Stimulated activated CD8-positive, alpha-beta memory T cell treated with anti-CD3 and anti-CD28 coated beads, Interleukin-7, amount 100 ng/mL, for 4 hours (primary cell): ENCODE measurements at places on chromosomes 7 and 10.

DNA sequence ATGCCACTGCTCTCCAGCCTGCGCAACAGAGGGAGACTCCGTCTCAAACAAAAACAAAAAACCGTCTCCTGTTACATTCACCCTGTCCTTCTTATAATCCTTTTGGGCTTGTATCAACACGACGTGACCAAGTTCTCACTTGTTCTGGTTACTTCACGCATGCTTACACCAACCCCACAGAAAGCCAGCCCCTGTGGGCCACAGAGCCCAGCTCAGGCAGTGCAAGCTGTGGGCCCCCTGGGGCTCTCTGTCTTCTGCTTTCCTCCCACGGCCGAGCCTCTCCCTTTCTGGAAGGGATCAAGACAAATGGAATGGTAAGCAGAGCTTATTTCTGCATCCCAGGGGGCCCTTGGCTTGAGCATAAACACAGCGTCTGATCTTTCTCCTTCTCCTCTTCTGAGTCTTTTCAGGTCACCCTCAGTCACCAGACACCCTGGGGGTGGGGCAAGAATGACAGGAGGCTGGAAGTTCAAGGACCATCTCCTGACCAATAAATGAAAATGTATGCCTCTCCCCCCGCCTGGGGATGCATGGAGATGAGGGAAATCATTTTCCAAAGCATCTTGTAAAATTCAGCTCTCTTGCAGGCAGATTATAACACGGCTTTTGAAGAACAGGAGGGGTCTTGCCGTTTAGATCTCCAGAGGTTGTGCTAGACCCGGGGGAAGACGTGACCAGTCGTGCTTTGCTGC lies 19.0 kb upstream of the TRIM56 start:
- no peak for DNase-seq

- no peak for DNase-seq
Measured at GRCh38 chr10:19302117-19302516, 253.5 kb downstream of the MALRD1 start.

DNA sequence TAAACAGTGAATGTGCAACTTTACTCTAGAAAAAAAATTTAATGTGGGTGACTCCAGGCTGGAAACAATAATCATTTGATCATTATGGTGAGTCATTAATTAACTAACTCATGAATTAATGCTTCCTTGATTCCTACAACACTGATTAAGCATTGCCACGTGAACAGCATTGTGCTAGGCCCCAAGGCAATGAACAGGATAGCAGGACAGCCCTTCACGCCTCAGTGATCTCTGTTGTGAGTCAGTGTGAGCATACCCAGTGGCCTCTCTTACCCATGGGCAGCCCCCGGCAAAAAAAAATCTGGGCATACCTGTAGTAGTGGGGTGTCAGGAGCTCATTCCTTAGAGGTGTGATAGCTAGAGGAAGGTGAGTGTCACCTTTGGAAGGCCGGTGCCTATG lies 76.0 kb downstream of the DENND2A start:
- no peak for DNase-seq

DNA sequence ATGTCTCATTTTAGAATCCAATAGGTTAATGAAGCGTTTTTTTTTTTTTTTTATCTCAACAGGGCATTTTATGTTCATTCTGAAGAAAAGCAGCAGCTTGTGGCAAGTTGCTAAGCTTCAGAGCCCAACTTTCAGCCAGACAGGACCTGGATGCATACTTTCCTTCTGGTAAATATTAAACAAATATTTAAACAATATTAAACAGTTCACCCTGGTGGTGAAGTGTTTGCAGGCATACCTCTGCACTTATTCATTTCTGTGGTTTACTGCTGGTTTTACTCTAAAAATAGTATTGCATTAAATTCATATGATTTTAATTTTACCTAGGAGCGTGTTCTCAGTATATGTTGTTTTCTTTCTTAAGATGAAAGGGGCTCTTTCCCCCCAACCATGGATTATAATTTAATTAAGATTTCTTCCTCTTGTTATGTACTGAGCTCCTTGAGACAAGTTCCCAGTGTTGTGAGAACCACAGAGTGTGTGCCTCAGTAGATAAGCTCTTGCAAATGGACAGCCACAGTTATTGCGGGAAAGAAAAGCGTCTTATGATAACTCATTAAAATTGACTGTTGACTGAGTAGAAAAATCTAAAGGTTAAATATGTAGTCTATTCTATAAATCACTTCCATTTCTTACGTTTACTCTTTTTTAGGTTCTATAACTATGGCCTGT lies 155.8 kb downstream of the MALRD1 start:
- no peak for DNase-seq

DNA sequence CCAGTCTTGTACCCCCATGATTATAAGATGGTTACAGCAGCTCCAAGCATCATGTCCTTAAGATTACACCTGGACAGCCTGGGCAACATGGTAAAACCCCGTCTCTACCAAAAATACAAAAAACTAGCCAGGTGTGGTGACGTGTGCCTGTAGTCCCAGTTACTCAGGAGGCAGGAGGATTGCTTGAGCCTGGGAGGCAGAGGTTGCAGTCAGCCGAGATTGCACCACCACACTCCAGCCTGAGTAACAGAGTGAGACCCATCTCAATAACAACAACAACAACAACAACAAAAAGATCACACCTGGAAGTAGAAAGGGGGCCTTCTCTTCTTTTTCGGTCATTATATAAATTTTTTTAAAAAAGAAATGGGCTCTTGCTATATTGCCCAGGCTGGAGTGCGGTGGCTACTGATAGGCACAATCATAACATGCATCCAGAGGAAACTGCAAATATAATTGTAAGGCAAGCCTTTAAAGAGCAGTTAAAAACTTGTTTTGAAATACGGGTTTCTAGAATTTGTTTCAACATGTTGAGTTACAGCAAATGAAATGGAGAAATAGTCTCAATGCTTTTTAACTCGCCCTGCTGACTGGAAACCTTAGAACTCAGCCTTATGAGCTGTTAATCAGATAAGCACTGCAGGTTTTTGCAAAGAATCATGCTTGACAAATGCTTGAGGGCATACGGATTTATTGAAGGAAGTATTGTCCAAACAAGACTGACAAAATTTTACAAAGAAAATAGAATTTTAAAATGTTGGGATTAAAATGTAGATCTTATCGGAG lies 4.7 kb upstream of the ENTPD7 start:
- no peak for DNase-seq

DNA sequence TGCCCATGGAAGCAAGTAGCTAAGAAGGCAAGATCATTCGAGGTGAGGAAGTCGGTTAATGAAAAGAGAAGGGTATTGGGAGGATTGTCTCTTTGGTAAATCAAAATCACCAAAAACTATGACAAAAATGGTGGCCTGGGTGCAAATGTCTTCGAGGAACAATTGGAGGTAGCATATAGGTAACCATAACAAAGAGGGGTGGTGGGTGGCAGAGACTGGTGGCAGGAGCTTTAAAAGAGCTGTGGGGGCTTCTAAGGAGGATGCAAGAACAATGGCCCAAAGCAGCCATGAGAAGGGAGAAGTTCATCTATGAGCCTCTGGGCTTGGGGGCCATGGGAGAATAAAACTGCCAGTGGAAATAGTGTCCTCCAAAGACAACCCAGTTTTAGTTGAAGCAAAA lies 172.2 kb upstream of the PDE1C start:
- DNase-seq = no peak

DNA sequence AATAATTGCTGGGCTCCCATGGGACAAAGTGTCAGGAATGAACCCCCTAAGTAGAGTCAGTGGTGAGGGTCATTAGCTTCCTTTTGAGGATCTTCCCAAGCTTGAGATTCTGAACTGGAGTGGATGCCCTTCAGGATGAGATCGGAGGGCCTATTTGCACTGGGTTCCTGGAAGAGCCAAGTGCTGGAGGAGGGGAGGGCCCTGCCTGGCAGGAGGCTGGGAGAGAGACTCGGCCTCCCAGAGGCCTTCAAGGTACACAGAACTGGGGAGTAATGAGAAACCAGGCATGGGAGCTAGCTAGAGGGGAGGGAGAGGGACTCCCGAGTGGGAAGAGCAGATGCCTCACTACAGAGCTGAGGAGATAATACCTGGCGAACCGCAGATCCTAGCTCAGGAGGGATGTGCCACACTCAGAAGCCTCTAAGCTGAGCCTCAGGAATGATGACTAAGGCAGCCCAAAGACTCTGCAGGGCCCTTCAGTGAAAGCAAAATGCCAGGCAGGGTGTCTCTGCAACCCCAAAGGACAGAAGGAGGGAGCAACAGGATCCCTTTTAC lies 9.4 kb downstream of the PDAP1 start:
- no peak for DNase-seq

GRCh38 chr10:104622598-104623209 lies 18.4 kb upstream of the SORCS3 start:
- DNase-seq = no peak

DNA sequence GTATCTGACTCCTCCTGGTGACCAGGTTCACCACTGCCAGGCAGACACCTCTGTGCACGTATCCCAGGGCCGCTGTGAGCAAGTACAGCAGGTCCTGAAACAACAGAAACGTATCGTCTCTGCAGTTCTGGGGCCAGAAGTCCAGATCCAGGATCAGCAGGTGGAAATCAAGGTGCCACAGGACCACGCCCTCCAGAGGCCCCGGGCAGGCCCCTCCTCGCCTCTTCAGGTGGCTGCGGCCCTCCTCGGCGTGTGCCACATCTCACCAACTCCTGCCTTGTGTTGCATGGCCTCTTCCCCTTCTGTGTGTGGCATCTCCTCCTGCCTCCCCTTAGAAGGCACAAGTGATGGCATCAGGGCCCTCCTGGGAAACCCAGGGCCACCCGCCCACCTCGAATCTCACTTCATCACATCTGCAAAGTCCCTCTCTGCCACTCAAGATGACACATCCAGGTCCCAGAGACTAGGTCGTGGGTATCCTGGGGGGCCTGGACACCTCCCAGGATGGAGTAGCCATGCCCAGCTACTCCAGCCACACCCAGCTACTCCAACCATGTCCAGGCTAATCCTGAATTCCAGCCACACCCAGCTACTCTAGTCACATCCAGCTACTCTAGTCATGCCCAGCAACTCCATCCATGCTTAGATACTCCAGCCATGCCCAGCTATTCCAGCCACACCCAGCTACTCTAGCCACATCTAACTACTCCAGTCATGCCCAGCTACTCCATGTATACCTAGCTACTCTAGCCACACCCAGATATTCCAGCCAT lies 52.6 kb upstream of the DNAAF5 start:
- no peak for DNase-seq

DNA sequence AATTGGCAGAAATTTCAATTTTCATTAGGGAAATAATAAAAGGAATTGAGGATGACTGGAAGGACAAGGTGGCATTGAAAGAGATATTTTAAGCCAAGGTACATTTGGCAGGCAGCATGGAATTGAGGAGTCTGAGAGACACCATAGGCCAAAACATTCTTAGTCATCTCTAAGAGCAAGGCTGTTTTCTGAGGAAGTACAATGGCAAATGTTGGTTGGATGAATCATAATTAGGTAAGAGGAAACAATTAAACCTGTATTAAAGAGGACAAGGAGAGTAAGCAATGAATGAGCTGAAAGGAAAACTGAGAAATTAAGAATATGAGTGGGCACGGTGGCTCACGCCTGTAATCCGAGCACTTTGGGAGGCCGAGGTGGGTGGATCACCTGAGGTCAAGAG lies 86.3 kb downstream of the MRPL32 start:
- DNase-seq = no peak

DNA sequence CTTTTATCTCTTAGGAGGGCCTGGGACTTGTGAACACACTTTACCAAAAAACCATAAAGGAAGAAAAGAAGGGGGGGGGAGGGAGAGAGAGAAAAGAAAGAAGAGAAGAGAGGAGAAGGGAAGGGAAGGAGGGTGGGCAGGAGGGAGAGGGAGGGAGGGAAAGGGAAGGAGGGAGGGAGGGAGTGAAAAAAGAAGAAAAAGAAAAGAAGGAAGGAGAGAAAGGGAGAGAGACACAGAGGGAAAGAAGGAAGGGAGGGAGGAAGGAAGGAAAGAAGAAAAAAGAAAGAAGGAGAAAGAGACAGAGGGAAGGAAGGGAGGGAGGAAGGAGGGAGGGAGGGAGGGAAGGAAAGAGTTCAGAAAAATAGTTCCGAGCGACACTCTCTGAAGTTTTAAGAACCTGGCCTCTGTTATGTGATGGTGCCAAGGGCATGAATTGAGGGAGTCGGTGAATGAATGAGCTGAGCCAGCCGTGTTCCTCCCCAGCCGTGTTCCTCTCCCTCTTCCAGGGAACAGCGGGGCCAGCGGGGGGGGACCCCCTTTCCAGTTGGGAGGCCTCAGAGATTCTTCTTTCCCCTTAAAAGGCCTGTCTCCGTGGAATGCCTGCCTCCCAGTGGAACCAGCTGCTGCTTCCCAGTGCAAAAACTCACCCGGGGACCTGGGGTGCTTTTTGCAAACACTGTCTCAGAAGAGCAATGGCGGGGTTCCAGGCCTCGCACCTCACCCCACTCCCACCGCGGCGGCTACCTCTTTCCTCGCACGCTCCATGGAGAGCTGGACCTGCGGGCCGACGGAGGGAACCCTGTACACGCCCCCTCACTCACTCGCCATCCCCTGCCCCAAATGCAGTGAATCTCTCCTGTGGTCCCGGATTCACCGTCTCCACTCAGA lies 84.1 kb downstream of the FOXL3 start:
- DNase-seq = no peak

GRCh38 chr10:118395947-118396346 lies 53.8 kb upstream of the FAM204A start:
- DNase-seq = no peak

DNA sequence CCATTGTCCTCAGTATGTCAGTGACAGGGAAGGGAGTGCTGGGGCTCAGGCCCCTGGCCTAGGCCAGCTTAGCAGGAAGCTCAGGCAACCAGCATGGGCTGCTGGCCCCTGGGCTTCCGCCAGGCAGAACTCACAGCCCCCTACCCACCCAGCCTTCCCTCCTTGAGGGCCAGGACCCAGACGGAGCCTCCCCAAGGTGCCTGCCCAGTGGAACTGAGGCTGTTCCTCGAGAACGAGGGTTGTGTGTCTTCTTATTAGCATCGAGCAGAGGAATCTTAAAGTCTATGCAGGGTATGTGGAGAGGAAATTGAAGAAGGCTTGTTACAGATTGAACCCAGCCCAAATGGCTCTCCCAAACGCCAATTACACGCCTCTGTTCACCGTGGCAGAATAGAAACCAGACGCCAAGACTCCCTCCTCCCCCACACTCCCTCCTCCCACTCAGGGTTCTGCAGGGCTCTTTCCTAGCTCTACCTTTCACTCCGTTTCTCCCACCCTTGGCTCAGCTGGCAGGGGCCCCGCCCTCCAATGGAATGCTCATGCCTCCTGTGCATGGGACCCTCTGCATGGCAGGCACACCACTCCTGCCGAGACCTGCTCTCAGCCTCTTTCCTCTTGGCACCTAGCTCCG lies 134.4 kb downstream of the ZMIZ1 start:
- DNase-seq = no peak

DNA sequence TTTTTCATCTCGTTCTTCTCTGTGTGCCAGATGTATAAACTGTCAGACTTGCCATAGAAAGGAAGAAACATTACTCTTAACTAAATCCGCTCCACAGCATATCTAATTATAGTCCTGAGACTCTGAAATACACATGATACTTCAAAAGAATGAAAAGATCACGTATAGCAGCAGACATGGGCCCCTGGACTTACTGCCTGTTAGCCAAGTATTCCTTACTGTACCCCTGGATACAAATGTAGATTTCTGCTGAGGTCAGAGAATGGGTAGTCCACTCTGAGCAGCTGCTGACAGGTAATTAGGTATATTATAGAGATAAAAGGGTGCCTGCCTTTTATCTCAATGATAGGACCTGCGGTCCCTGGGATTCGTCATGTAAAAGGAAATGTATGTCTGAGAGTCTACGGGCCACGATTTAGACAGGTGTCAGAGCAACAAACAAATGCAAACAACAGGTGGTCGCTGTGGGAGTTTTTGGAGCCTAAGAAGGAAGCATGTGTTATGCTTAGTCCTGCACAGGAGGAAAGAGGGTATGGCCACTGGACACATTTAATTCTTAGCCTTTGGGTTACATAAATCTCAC lies 69.4 kb downstream of the VOPP1 start:
- DNase-seq = no peak
